ENCODE measurements at places on chromosomes 3 and 15. TPM values are rescaled to one million over a fixed set of nuclear protein-coding genes. Genes with fewer than 3 reads are reported as not detected.

GRAMD1C gene
- 5.3 TPM for total RNA-seq

CYP1A1 gene
- not detected for total RNA-seq

BCL2A1 gene
- total RNA-seq: 43.6 TPM

AMIGO3 gene
- not detected for total RNA-seq

DNA sequence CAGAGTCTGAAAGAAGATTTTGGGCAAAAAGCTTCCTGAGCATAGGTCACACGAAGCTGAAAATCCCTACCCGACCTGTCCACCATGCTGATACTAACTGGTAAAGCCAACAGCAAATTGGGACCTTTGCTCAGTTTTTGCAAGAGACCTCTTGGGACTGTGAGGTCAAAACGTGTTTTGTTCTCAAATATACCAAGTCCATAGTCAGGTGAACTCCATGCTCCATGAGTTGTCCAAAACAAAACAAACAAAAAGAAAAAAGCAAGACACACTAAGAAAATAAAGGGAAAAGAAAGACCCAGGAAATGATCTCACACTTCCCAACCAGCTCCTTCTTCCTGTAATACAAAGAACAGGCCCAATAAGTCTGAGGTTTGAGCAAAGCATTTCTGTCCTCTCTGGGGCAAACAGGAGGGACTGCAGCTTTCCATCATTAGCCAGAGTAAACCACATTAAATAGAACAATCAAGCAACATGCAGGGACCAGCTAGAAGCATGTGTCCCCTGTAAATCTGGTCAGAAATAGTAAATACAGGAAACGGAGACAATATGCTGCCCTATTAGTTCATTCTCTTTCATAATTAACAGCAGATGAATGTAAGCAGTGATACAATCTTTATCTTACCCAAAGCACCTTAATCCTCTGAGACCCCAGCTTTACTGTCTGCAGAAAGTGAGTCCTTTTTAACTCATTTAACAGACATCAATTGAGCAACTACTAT, 125.0 kb upstream of the LIPC start:
- DNase-seq: no peak

- no peak for DNase-seq
Observed at GRCh38 chr3:194281306-194281705, 69.8 kb downstream of the CPN2 start.

DNA sequence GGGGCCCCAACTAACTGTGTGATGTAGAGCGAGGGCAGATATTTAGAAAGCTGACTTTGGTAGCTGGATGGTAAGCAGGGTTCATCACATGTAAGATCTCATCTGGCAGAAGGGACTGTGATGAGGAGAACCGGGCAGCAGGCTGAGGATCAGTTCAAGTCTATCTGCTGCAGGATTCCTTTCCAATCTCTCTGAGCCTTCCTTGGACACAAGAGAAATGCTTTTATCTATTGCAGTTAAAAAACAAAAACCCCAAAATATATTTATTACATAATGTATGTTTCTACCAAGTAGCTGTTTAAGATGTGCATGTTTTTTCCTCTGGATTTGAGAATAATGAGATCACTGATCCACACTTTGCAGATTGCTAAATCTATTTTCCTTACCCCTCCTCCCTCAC, 411.5 kb downstream of the RAP2B start:
- DNase-seq: no peak
